ENCODE measurements at places on chromosomes 12 and 14. TPM values are rescaled to one million over a fixed set of nuclear protein-coding genes. Genes with fewer than 3 reads are reported as not detected.

TEX22 gene
- total RNA-seq = 8.2 TPM

SIX6 gene
- not detected for total RNA-seq

RAD9B gene
- 3.8 TPM for total RNA-seq

GRCh38 chr12:102232446-102232845 lies 34.8 kb upstream of the PMCH start:
- DNase-seq = no peak

DNA sequence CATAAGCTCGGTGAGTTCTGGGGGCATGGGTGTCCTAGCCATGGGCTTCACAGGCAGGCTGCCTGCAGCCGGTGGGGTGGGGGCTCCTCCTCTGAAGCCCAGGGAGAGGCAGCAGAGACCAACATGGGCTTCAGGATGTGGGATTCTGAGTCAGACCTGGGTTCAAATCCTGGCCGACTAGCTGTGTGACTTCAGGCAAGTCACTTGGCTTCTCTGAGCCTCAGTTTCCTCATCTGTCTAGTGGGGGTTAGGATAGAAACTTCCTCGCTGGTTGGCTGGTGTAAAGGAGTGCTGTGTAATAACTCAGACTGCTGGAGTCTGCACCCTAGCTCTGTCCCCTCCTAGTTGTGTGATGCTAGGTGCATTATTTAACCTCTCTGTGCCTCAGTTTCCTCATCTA lies 12.2 kb downstream of the RNFT2 start:
- no peak for DNase-seq
